ENCODE measurements at places on chromosomes 3 and 15. TPM values are rescaled to one million over a fixed set of nuclear protein-coding genes. Genes with fewer than 3 reads are reported as not detected.

GRCh38 chr3:153903430-153903829 lies 217.8 kb upstream of the ARHGEF26 start:
- H3K27ac ChIP-seq = no peak overlapping the region
- H3K27me3 ChIP-seq = peaks cover 7% of the 10 kb centered on the region
- DNase-seq = no peak
- H3K4me1 ChIP-seq = no peaks in the 10 kb centered on the region
- H3K4me3 ChIP-seq = no peak overlapping the region
- H3K36me3 ChIP-seq = no peaks in the 10 kb centered on the region

The MED12L gene
- total RNA-seq = 1.6 TPM

GRCh38 chr3:150184426-150185071 lies 213.9 kb upstream of the PFN2 start:
- no peak overlapping the region for H3K27ac ChIP-seq
- H3K27me3 ChIP-seq = peaks cover 26% of the 10 kb centered on the region
- DNase-seq = no peak
- no peaks in the 10 kb centered on the region for H3K36me3 ChIP-seq

The MRPL46 gene
- total RNA-seq = 47.4 TPM

DNA sequence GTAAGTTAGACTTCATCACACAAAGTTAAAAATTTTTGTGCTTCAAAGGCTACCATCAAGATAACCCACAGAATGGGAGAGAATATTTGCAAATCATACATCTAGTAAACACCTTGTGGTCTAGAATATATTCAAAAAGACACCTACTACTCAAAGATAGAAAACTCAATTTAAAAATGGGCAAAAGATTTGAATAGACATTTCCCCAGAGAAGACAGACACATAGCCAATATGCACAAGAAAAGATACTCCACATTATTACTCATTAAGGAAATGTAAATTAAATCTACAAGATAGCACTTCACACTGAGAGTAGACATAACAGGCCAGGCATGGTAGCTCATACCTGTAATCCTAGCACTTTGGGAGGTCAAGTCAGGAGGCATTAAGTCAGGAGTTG lies 87.8 kb upstream of the MANF start:
- no peak for DNase-seq
- no peaks in the 10 kb centered on the region for H3K4me1 ChIP-seq
- H3K4me3 ChIP-seq = no peak overlapping the region
- no peak overlapping the region for H3K27ac ChIP-seq
- H3K36me3 ChIP-seq = no peaks in the 10 kb centered on the region

- H3K27ac ChIP-seq = no peak overlapping the region
- no peak for DNase-seq
- no peaks in the 10 kb centered on the region for H3K4me1 ChIP-seq
These were observed 196.4 kb downstream of the CADPS start for GRCh38 chr3:62678841-62679240.

- H3K4me1 ChIP-seq = peaks cover 3% of the 10 kb centered on the region
- H3K27me3 ChIP-seq = no peaks in the 10 kb centered on the region
- H3K36me3 ChIP-seq = peaks cover 8% of the 10 kb centered on the region
- DNase-seq = no peak
- H3K4me3 ChIP-seq = no peak overlapping the region
- H3K27ac ChIP-seq = no peak overlapping the region
These were observed 34.4 kb downstream of the ABHD2 start for GRCh38 chr15:89122505-89123180.

The CFAP20DC gene
- 1.6 TPM for total RNA-seq

GRCh38 chr15:77048135-77048876 lies 22.6 kb downstream of the TSPAN3 start:
- DNase-seq = no peak
- no peak overlapping the region for H3K27ac ChIP-seq
- H3K4me3 ChIP-seq = no peak overlapping the region
- H3K4me1 ChIP-seq = peaks cover 5% of the 10 kb centered on the region
- H3K27me3 ChIP-seq = no peaks in the 10 kb centered on the region
- peaks cover 22% of the 10 kb centered on the region for H3K36me3 ChIP-seq

The FETUB gene
- not detected for total RNA-seq

- no peaks in the 10 kb centered on the region for H3K36me3 ChIP-seq
- H3K27me3 ChIP-seq = peaks cover 8% of the 10 kb centered on the region
- H3K27ac ChIP-seq = no peak overlapping the region
- H3K4me1 ChIP-seq = no peaks in the 10 kb centered on the region
- DNase-seq = no peak
- no peak overlapping the region for H3K4me3 ChIP-seq
These were observed 178.1 kb downstream of the POTEB3 start for GRCh38 chr15:21261965-21262850.

GRCh38 chr15:35256551-35256950 lies 171.5 kb upstream of the NANOGP8 start:
- no peaks in the 10 kb centered on the region for H3K4me1 ChIP-seq
- H3K27ac ChIP-seq = no peak overlapping the region

The CAMK2N2 gene
- not detected for total RNA-seq

GRCh38 chr3:35971686-35972085 lies 332.4 kb downstream of the ARPP21 start:
- no peaks in the 10 kb centered on the region for H3K36me3 ChIP-seq
- no peak for DNase-seq
- H3K4me3 ChIP-seq = no peak overlapping the region
- no peak overlapping the region for H3K27ac ChIP-seq
- H3K4me1 ChIP-seq = no peaks in the 10 kb centered on the region

The SLC6A20 gene
- not detected for total RNA-seq

DNA sequence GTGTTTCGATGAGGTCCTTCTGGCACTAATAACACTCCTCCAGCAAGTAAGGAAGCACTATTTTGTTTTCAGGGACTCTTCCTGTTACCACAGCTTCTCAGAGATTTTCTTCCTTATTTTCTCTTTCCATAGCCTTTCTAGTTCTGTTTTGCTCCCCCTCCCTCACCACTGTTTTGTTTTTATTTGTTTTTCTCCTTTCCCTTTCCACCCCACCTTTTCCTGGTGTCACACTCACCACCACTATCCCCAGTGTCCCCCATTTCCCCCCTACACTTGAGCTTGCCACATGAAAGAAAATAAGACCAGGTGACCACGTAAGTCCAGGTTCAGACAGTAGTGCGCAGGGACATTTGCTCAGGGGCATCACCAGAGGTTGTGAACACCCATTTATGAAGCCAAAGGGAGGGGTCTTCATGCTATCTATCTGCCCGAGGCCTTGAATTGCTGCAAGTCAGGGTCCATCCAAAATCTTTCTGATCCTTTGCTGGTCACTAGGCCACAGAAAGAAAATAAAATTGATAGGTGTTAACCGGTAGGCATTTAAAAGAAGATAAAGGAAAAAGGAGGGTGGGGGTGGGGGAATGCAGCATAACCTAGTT lies 1.4 kb upstream of the RFTN1 start:
- DNase-seq = no peak
- peaks cover 62% of the 10 kb centered on the region for H3K4me1 ChIP-seq
- H3K27me3 ChIP-seq = no peaks in the 10 kb centered on the region
- peak overlapping the region; percentile 80 for H3K4me3 ChIP-seq
- H3K27ac ChIP-seq = peak overlapping the region; percentile 62
- peaks cover 57% of the 10 kb centered on the region for H3K36me3 ChIP-seq

The ARRDC4 gene
- total RNA-seq = 2.8 TPM
